ENCODE measurements at places on chromosomes 7 and 10.

- no peak for DNase-seq
Observed at GRCh38 chr7:133931053-133931452, 196.1 kb upstream of the LRGUK start.

DNA sequence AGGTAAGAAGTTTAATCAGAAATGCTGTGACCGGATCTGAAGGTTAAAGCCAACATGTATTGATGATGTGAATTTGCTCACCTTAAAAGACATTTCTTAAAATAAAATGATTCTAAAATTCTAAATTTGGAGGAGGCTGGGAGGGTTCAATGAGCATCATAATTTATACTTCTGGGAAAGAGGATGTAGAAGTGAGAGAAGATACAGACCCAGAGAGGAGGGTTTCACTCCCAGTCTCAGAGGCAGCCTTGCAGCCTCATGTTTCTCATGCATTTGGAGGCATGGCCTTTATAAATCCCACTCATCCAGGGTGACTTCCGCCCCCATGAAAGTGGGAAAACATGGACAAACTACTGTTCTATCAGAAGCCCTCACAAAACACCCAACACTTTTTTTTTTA, 305.6 kb upstream of the PITRM1 start:
- no peak for DNase-seq

GRCh38 chr7:16889851-16890415, 8.2 kb upstream of the AGR3 start:
- no peak for DNase-seq

DNA sequence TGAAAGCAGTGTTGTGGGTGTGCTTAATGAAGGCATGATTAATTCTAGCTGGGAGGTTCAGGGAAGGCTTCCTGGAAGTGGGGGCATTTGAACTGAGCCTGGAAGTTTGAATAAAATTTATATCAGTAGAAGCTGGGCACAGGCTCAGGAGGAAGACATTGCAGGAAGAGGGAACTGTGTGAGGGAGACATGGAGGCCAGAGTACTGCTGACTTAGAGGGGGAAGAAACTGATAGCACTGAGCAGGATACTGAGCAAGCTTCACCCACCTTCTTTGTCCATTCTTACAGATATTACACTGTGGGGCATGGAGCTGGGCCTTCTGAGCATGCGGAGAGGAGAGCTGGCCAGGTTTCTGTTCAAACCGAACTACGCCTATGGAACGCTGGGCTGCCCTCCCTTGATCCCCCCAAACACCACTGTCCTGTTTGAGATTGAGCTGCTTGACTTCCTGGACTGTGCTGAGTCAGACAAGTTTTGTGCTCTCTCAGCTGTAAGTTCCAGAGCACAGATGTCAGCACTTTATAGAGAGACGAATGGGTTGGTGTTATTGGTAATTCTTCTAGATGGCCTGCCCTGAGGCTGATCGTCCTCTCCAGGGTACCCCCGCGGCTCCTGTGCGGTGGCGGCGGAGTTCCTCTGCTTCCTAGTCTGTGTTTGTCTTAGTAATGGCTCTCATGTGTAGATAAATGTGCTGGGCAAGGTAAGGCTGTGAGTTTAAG, 2.1 kb downstream of the FKBP6 start:
- DNase-seq: no peak

- no peak for DNase-seq
Observed at GRCh38 chr10:4635388-4635787, 190.6 kb upstream of the AKR1E2 start.

DNA sequence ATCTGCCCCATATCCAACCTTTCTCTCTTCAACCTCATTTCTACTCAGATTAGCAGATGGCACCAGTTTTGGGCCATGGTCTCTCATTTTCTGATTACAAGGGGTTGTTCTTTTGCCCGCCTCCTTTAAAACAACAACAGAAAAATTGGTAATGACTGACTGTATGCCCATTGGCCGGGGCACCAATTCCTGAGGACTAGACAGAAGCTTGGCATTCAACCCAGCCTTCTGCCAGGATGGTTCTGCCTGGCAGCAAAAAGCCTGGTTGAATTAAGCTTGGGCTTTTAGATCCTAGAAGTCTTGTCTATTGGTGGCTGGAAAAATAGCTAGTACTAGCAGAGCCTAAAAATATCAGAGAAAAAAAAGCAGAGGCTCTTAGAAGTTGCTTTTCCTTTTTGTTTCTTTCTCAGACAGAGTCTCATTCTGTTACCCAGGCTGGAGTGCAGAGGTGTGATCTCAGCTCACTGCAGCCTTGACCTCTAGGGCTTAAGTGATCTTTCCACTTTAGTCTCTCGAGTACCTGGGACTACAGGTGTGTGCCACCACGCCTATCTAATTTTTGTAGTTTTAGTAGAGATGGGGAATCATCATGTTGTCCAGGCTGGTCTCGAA, 402.6 kb downstream of the AUTS2 start:
- DNase-seq: no peak

DNA sequence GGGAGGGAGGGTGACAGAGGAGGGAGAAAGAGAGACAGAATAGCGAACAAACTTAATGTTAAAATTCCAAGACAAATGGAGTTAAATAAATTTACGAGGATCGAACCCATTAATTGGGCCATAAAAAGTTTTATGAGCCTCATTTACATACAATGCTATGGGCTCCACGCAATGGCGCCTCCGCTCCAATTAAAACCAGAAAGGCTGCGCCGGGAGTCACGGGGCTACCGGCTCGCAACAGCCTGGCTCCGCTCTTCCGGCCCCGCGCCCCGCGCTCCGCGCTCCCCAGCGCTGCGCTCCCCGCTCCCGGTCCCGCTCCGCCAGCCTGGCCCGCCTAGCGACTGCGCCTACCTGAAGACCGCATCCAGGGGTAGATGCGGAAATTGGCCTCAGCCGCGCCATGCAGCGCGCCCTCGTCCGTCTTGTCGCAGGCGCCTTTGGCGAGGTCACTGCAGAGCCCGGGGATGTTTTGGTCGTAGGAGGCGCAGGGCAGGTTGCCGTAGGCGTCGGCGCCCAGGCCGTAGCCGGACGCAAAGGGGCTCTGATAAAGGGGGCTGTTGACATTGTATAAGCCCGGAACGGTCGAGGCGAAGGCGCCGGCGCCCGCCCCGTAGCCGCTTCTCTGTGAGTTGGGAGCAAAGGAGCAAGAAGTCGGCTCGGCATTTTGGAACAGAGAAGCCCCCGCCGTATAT, 513 bp downstream of the HOXA7 start:
- no peak for DNase-seq

DNA sequence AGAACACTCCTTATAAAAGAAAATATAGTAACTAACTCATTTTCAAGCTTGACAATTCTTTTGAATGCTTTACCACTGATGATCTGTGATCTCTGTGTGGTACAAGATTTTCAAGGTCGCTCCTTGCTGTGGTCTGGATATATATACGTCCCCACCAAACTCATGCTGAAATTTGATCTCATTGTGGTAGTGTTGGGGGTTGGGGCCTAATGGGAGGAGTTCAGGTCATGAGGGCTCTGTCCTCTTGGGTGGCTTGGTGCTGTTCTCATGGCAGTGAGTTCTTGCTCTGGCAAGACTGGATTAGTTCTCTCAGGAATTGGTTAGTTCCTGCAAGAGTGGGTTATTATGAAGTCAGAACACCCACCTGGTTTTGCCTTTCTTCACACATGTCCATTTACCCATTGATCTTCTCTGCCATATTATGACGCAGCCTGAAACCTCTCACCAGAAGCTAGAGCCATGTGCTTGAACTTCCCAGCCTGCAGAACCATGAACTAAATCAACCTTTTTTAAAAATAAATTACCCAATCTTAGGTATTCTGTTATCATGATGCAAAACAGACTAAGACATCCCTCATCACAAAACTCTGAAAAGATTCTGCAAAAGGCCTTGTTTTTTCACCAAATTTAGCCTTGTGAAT, 8.3 kb upstream of the EDRF1 start:
- no peak for DNase-seq

DNA sequence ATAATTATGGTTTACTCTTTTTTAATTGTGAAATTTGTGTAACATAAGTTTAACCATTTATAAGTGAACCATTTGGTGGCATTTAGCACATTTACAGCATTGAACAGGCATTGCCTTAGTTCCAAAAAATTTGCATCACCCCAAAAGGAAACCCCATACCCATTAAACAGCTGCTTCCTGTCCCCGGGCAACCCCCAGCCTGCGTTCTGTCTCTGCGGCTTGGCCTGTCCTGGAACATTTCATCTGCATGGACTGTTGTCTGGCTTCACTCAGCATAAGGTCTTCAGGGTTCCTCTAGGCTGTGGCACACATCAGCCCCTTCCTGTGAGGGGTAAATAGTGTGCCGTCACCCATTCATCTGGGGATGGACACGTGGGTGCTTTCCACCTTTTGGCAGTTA, 6.9 kb downstream of the RET start:
- DNase-seq: no peak

- DNase-seq: no peak
Observed at GRCh38 chr7:134632937-134633540, 13.6 kb upstream of the BPGM start.

GRCh38 chr7:34596887-34597286, 61.1 kb upstream of the NPSR1 start:
- no peak for DNase-seq

- no peak for DNase-seq
Observed at GRCh38 chr7:43195768-43196167, 83.3 kb downstream of the HECW1 start.

GRCh38 chr10:78959924-78960285, 108.9 kb upstream of the ZMIZ1 start:
- no peak for DNase-seq

DNA sequence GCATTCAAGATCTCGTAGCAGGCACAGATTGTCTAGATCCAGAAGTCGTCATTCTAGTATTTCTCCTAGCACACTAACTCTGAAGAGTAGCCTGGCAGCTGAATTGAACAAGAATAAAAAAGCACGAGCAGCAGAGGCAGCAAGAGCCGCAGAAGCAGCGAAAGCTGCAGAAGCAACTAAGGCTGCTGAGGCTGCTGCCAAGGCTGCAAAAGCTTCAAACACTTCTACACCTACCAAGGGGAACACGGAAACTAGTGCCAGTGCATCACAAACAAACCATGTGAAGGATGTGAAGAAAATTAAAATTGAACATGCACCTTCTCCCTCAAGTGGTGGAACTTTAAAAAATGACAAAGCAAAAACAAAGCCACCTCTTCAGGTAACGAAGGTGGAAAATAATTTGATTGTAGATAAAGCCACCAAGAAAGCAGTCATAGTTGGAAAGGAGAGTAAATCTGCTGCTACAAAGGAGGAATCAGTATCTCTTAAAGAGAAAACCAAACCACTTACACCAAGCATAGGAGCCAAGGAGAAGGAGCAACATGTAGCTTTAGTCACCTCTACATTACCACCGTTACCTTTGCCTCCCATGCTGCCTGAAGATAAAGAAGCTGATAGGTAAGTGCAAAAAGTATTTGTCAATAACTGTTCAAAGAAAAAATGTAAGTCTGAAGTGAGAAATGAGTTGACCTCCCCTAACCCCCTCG, 37.7 kb downstream of the CDK13 start:
- DNase-seq: no peak
